ENCODE measurements at places on chromosomes 4 and X.

GRCh38 chrX:66020631-66021334, 19.1 kb downstream of the VSIG4 start:
- DNase-seq, result no peak

- DNase-seq, result no peak
Measured at GRCh38 chr4:14608630-14609029, 393.7 kb upstream of the CPEB2 start.

DNA sequence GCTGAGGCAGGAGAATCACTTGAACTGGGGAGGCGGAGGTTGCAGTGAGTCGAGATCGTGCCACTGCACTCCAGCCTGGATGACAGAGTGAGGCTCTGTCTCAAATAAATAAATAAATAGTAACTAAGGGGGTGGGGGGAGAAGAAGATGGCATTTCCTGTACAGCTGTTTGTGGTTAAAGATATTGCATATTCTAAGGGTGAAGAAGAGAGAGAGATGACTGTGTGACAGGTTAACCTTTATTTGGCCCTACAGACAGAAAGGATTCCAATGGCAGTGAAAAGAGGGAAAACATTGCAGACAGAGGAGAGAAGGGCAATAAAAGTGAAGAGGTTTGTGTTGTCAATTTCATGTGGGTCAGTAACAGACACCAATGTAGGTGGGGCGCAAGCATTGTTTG, 9.4 kb downstream of the TASL start:
- DNase-seq, result no peak

- DNase-seq, result no peak
Measured at GRCh38 chrX:39313146-39313545, 511.9 kb downstream of the MID1IP1 start.

GRCh38 chr4:76504613-76505465, 69.8 kb downstream of the SHROOM3 start:
- DNase-seq, result peak; percentile 32

DNA sequence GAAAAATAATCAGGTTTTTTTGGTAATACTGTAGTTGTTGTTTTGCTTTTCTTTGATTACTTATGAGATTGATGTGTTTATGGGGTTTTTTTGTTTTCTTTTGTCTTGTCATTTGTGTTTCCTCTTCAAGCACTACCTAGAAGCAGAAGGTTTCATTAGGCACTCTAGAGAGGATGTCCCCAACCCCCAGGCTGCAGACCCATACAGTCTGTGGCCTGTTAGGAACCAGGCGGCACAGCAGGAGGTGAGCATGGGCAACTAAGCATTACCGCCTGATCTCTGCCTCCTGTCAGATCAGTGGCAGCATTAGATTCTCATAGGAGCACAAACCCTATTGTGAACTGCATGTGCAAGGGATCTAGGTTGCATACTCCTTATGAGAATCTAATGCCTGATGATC, 22.9 kb upstream of the NOCT start:
- DNase-seq, result no peak

DNA sequence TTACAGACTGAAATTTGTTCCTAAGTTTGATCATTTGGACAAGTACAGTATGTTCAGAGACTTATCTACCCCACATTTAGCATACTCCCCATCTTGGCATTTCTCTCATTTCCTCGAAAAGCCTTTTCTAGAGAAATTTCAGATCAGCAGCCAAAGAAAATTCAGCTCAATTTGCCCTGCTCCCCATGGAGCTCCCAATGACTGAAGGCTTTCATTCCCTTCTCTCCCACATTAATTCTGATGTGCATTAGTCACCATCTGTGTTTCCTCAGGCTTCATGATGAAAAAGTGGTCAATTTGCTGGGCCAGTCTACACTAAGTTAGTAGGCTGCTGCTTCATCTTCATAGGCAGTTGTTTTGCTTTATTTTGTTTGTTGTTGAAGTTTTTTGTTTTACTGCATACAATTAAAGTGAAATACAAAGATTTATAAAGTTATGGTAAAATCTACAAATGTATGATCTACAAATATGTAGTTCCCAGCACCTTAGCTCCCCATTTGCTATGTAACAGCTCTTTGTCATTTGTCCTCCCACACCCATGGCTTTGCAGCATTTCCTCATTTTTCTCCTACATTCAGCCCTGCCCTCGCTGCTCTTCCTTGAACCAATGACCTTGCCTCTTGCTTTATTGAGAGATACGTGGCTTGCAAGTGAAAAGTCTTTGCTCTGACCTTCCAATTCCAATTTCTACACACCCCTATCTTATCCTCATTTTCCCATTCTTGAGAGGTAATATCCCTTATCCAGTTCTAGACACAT, 193.9 kb downstream of the ANAPC10 start:
- DNase-seq, result no peak

DNA sequence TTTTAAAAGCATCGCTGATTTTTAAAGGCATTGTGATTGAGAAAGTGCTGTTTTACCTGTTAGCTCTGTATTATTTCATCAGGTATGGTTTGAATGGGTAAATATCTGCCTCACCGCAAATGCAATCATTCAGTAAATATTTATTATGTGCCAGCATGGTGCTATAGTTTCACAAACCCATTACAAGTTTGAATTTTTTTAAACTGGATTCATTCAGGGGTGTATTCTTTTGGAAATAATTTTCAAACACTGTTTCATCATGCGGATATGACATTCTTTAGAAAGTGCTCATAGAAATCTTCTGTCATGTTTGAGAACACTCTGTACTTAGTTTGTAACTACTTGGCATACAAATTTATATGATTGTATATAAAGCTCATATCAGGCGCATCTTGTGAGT, 37.2 kb downstream of the LIMCH1 start:
- no peak for DNase-seq

GRCh38 chr4:25861951-25862410, 807 bp downstream of the SEL1L3 start:
- DNase-seq, result peak; percentile 7

GRCh38 chrX:36626898-36627297, 381.3 kb upstream of the FAM47C start:
- DNase-seq, result no peak

- DNase-seq, result no peak
Measured at GRCh38 chr4:13794819-13795565, 167.5 kb upstream of the BOD1L1 start.

- DNase-seq, result no peak
Measured at GRCh38 chr4:44186850-44187246, 261.8 kb downstream of the KCTD8 start.

DNA sequence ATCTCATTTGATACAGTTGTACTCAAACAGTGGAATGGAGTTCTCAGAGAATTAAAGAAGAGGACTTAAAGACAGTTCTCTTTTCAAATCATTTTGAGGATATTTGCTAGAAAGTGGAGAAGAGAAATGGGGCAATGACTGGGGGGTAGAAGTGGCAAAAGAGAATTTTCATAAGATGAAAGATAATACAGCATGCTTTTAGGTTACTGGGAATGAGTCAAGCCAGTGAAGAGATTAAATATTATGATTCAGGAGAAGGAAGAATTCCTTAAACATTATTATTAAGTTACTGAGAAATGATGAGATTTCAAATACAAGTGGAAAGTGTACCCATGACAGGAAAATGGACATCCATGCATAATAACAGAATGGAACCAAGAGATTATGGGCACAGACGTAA, 219.0 kb upstream of the DKK2 start:
- DNase-seq, result no peak

DNA sequence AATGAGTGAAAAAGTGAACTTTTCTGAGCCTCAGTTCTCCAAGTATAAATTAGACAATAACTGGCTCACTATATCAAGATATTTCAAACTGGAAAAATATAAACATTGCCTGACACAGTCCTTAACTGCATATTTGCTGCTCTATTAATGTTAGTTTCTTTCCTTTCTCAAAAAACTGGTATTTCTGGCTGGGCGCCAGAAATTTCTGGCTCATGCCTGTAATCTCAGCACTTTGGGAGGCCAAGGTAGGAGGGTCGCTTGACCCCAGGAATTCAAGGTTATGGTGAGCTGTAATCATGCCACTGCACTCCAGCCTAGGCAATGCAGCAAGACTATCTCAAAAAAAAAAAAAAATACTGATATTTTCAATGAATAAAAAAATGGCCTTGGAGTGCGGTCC, 227.0 kb downstream of the MAGEB17 start:
- no peak for DNase-seq
